ENCODE measurements at places on chromosomes 7 and 10.

- no peak for DNase-seq
These were observed 42.5 kb downstream of the JAKMIP3 start for GRCh38 chr10:132107949-132108877.

DNA sequence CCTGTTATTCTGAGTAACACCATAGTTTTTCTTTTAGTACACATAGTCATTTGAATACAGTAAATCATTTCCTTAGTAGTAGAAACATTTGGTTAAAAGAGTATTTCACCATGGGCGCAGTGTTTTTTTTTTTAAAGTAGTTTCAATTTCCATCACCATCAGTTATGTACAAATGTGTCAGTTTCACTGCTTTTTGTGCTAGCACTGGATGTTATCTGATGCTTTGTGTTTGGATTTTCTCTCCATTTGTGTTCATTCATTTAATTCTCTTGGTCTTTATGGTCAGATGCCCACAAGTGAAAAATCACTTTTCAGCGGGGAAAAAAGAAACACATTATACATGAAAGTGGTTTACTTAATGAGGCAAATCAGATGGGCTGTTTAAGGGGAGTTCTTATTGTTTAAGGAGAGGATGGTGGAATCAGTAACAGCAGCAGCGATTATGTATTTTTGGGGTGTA lies 16.0 kb upstream of the HK1 start:
- no peak for DNase-seq

- DNase-seq: no peak
These were observed 145.3 kb downstream of the BTAF1 start for GRCh38 chr10:92068900-92069299.

- DNase-seq: no peak
These were observed 415.5 kb downstream of the GALNT17 start for GRCh38 chr7:71547426-71547825.

GRCh38 chr10:132685921-132686680 lies 99.8 kb downstream of the NKX6-2 start:
- no peak for DNase-seq

DNA sequence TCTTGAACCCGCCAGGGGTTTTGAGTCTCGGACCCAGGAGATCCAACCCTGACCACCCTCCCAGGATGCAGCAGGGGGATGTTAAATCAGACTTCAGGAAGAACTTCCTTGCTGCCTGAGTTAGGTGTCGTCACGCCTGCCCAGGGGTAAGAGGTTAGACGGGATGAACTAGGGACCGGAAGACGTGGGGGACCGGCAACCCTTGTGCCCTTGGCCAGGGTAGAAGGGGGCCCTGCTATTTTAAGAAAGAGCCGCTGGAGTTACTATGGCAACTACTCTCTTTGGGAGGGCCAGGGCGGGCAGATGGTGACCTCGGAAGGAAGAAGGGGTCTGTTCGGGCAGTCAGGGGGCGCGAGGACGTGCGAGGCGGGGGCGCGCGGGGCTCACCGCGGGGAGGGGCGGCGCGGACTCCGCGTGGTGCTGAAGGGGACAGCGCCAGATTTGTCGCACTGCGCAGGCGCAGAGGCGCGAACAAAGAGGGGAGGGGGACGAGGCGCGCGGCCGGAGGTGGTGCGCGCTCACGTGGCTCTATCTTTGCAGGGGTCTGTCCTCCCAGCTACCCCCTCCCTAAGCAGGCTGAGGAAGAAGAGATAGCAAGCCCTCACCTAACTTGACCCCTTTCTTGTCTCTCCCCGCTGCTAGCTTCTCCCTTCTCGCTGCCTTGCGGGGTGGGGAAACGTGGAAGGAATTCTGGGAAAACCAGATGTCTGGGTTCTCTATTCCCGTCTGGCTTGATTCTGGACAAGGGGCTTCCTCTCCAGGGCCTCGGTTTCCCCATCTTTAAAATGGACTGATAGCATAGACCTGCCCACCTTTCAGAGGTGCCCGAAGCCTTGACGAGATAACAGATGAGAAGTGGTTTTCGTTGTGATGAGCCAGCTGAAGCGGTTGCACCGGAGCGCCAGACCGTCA lies 940 bp upstream of the PSD start:
- peak; percentile 56 for DNase-seq

DNA sequence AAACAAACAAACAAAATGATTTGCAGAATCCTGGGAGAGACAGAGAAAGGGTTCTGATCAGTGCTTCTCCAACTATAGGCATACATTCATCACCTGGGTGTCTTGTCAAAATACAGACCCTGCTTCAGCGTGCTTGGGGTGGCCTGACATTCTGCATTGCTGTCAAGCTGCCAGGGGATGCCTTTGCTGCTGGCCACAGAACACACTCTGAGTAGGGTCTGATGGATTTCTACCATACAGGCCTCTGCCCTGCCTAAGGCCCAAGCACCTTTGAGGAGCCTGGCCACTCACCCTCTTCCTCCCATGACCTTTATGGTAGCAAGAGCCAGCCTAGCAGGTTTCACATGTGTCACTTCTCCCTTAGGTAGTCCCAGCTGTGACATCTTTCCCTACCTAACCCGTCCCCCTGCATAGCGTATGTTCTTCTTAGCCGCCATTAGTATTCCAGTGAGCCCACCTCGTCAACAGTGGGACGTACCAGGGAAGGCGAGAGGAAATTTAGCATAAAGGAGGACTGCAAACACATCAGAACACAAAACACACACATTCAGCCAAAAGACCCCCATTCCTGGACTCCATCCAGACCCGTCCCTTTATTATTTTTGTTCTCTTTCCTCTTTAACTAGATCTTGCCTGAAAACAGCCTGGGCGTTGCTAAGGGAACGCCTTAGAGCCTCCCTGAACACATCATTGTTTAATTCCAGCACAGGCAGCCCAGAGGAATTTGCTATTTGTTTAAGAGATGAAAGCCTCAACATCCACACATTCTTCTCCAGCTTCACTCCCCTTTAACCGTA lies 43.9 kb upstream of the PODXL start:
- DNase-seq: no peak

DNA sequence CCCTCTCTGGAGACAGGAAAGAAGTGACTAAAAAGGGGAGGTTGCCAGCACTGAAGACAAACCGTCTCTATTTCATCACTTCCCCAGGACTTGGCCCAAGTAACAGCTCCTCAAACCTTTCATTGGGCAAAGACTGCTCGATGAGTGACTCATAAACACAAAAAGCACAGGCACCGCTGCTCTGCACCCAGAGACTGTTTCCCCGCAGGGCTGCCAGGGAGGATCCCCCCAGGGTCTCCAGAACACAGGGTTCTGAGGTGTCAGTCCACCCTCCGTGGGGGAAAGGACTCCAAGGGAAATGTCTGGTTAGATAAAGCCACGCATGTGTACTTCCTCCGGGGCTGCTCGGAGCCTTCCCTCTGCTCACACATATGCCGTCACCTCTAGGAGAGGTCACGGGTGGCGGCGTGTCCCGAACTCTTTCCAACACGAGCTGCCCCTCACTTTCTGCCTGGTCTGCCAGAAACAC lies 59.9 kb downstream of the INSIG1 start:
- DNase-seq: no peak

- DNase-seq: no peak
These were observed 67.7 kb downstream of the ST8SIA6 start for GRCh38 chr10:17386616-17387075.

- DNase-seq: no peak
These were observed 585.1 kb downstream of the GATA3 start for GRCh38 chr10:8639486-8640185.

DNA sequence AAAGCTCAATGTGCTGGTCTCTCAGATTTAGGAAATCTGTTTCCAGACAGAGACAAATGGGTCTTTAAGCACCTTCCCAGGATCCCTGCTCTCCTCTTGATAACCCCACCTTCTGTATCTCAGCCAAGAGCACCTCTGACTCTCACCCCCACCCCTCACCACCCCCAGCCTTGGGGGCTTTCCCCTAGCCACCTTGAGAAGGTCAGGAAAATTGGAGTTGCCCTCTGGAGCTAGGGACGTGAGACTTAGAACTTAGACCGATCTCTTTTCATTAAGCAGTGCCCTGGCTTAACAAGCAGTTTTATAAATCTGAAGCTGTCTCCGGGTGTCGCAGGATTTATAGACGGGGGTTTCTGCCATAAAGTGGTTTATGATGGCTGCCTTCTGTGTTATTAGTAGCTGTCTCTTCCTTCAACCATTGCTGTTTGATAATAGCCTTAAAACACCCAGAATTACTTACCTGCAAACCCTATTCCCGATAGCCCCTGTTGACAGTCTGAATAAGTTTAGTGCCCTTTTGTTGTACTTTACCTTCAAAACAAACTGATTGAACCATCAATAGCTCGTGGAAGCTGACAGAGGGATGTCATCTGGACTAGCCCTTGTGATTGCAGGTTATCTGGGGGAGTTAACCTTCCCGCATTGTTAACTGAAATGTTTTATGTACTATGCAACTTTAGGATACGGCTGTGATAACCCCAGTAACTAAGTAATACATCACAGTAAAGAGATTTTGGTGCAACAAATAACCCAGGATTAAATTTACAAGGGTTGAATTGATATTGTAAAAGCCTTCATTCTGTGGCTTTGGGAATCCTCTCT lies 621.5 kb downstream of the LRMDA start:
- DNase-seq: no peak

GRCh38 chr7:2545746-2546425 lies 9.4 kb downstream of the BRAT1 start:
- no peak for DNase-seq

- no peak for DNase-seq
These were observed 3.2 kb downstream of the FRMD4A start for GRCh38 chr10:14327527-14327926.

GRCh38 chr10:128817636-128818035 lies 649.4 kb upstream of the MGMT start:
- DNase-seq: no peak

DNA sequence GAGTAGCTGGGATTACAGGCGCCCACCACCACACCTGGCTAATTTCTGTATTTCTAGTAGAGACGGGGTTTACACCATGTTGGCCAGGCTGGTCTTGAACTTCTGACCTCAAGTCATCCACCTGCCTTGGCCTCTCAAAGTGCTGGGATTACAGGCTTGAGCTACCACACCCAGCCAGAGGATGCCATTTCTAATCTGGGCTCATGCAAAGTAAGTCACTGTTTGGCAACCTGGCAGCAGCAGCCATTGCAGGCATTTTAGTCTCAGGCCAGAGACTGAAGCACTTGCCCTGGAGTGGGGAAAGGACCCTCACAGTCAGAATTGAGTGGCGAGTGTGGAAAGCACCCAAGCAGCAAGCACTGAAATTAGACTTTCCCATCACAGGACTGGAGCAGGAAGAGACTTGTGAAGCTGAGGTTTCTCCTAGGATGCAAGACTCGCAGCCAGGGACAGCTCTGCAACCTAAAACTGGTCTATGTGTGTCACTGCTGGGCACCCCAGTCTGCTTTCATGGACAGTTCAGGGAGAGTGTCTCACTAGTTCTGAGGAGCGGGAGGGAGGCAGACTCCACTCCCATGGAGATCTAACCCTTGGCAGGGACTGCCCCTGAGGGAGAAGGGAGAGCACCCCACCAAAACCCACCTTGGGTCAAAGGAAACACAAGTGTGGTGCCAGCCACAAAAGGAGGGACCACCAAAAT lies 27.6 kb downstream of the SNX13 start:
- DNase-seq: no peak

DNA sequence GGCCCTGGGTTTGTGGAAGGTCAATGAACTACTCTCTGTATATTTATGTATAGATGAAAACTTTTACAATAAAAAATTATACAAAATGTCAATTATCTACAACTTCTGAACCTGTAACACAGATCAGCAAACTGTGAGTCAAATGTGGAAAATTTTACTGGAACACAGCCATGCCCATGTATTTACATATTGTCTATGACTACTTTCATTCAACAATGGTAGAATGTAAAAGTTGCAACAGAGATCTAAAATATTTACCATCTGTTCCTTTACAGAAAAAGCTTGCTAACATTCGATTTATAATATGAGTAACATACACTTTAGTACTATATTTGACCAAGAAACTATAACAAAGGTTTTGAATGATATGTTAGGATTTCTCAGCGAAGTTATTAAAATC lies 481.6 kb downstream of the PARD3 start:
- DNase-seq: no peak

GRCh38 chr7:104089061-104089460 lies 99.6 kb upstream of the RELN start:
- no peak for DNase-seq

GRCh38 chr7:128221929-128222403 lies 19.1 kb upstream of the LEP start:
- DNase-seq: no peak

GRCh38 chr10:86178401-86179152 lies 188.0 kb downstream of the GRID1 start:
- DNase-seq: no peak

DNA sequence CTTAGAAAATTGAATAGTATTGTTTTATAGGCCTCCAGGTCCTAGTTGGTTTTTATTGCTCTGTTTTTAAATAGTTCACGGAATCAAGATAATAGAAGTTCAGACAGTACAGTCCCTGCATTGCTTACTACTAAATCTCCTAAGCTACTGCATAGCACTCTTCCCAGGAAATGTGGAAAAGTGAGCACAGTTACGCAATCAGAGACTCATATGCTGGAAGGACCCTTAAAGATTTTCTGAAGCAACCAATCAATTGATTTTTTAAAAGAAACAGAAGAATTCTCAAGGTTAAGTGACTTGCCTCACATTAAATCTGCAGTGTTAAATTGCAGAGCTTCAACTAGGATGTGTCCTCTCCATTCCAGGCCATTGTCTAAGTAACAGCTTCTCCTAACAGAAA lies 23.1 kb upstream of the DIP2C start:
- no peak for DNase-seq

DNA sequence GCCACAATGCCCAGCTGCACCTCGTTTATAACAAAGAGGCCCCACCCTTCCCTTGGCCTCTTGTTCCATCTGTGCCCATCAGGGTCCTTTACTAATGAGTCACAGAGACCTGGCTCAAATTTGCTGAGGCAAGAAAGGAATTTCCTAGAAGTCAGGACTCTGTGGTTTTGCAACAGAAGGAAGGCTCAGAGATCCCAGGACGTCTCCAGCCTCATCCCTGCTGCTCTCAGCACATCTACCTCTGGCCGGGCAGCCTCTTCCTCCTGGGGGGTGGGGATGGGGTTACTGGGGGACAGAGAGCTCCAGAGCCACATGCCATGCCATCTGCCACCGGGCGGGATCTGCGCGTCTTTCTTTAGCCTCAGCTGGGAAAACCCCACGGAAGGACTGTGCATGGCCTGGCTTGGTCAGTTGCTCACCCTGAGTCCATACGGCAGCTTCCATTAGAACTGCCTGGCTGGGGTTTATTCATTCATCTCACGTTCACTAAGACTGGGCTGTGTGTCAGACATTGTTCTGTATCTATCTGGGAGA lies 41.9 kb upstream of the PSMG3 start:
- DNase-seq: no peak

- DNase-seq: no peak
These were observed 73.5 kb downstream of the GRB10 start for GRCh38 chr7:50709151-50709550.

GRCh38 chr7:74554178-74554577 lies 100.5 kb downstream of the GTF2IRD1 start:
- DNase-seq: no peak

- no peak for DNase-seq
These were observed 120.7 kb downstream of the TES start for GRCh38 chr7:116331020-116331419.

- DNase-seq: no peak
These were observed 83.7 kb downstream of the DIP2C start for GRCh38 chr10:605632-606325.

GRCh38 chr7:79782256-79782655 lies 328.8 kb upstream of the MAGI2 start:
- no peak for DNase-seq

GRCh38 chr7:98107313-98107721 lies 655 bp downstream of the LMTK2 start:
- DNase-seq: no peak

GRCh38 chr7:37180828-37181549 lies 267.7 kb downstream of the ELMO1 start:
- DNase-seq: no peak
